ENCODE measurements at places on chromosomes 2 and 18.

GRCh38 chr2:69594341-69594740 is 49.2 kb downstream of the AAK1 start:
- DNase-seq, result no peak

DNA sequence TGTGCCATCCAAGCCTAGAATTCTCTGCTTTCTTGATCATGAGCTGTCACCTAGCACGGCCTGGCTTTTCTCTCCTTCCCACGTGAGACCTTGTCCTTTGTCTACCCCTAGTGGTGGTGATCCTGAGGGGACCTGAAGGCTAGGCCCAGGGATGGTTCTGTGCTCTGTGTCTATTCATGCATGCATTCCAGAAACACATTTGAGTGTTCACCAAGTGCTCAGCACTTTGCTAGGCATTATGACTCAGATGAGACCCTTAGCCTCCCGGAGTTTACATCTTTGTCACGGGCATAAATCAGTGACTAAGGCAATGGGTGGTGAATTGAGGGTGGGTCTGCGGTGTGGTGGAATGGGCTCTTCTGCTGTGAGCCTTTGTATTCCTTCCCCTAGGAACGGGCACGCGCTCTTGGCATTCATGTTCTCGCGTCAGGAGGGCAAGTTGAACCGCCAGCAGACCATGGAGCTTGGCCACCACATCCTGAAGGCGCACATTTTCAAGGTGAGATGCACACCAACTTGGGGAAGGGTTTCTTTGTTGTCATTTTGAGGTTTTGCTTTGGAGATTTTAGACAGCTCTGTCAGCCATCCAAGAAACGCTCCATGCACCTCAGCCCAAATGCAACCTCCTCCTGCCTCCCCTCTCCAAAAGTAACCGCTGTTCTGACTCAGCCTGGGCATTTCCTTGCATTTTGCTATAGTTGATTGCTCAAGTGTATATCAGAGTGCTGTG is 100.9 kb downstream of the WDSUB1 start:
- DNase-seq, result no peak

GRCh38 chr18:35050705-35051195 is 9.5 kb downstream of the MAPRE2 start:
- no peak for DNase-seq

DNA sequence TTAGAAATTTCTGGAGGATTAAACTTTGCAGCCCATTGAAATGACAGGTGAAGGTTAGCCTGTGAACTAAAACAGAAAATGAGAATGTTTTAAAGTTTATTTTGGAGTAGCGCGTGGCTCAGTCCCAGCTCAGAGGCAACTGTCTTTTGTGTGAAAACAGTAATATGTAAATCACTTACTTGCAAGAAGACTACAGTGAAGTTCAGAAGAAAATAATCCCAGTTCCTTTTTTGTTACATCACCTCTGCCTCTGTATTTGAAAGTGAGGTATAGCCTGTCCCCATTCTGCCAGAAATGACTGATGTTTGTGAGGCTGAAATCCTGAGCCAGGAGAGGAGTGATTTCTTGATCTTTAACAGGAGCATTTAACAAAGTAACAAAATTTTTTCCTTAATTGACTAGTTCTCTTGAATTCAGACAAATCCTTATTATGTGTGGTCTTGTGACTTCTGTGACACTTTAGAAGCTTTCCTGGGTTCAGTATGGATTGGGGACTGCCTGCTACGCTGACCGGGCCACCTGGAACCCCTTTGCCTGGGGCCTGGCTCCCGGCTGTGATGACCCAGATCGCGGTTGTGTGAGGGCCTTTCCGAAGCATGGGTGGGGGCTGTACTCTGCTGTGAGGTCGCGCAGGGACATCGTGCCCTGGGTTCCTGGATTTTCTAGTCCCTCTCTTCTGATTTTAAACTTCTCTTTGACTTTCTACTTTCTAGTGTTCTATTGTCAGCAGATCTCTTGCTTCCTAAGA is 24.3 kb downstream of the TRAPPC12 start:
- DNase-seq, result no peak

GRCh38 chr18:9140381-9140780 is 3.8 kb downstream of the ANKRD12 start:
- DNase-seq, result no peak

DNA sequence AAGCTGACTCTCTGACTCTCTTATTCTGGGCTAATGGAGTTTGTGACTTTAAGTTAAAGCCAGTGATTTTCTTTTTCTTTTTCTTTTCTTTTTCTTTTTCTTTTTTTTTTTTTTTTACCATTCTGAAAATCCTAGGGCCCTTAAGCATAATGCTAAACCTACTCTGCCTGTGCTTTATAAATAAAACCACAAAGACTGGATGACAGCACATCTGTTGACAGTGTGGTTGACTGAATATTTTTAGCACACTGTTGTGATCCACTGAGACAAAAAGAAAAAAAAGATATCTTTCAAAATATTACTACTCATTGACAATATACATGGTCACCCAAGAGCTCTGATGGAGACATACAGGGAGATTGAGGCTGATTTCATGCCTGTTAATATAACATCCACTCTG is 121.6 kb downstream of the SNTG2 start:
- no peak for DNase-seq

- DNase-seq, result no peak
These were observed 499 bp downstream of the COBLL1 start for GRCh38 chr2:164840930-164841718.

DNA sequence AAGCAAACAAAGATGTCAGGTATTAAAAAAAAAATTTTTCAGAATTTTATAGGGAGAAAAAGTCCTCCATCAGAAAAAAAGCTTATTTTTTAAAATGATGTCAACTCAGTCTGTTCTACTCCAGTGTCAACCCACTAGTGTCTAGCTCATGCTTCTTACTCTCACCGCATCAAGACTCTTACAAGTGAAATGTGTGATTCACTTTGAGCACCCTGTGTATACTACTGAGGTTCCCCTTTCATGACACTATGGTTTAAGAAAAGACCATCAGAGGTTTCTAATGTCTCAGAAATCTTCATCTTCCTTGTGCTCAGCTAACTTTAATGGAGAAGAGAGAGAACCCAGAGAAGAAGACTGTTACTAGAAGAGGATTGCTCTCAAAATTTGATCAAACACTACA is 43.4 kb downstream of the FEZ2 start:
- no peak for DNase-seq

GRCh38 chr2:74096052-74096451 is 51.7 kb downstream of the BOLA3 start:
- DNase-seq, result no peak

DNA sequence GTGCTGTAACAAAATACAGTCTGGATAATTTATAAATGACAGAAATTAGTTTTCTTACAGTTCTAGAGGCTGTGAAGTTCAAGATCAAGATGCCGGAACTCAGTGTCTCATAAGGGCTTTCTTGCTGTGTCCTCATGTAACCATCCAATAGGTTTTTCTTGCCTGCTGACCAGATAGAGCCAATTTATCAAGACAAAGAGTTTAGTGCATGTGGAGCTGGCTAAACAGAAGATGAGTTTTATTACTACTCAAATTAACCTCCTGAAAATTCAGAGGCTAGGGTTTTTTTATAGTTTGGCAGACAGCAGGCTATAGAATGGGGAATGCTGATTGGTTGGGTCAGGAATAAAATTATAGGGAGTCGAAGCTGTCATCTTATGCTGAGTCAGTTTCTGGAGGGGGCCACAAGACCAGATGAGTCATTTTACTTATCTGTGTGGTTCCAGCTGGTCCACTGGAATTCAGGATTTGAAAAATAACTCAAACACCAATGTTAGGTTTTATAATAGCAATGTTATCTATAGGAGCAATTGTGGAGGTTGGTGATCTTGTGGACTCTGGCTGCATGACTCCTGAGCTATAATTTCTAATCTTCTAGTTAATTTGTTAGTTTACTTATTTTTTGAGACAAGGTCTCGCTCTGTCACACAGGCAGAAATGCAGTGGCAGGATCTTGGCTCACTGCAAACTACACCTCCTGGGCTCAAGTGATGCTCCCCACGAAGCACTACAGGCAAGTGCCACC is 3.2 kb upstream of the PDK1 start:
- no peak for DNase-seq

DNA sequence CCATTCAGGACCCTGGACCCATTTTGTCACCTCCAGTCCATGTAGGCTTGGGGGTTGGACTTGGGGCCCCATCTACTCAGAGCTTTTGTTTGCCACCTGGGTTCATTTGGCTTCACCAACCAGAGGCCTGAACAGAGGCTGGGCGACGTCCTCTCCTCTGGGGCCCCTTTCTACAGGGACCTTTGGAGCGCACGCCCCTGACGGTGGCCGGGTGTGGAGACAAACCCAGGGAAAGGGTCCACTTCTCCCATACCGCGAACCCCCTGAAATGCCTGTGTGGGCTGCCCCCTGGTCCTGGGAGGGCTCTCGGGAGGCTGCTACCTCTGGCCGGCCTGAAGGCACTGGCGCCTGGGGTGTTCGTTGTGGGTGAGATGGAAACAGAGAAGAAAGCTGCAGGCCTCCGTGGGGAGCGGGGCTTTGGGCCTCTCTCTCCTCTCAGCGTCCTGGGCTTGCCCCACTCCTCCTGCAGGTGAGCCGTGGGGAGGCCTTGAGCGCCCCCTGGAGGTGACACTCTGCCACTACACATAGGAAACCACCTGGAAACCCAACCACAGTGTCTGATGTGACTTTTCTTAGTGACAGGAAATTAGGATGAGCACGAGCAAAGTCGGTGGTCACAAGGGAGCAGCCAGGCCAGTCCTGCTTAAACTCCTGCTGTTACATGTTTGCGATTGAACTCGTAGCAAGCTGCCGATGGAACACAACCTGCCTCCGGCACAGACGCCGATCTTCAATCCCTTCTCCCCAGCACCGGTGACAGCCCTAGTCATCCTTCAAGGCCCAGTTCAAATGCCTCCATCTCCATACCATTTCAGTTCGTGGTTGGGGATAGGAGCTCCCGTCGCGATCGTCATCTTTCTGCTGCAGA is 12.0 kb upstream of the NTSR2 start:
- DNase-seq, result no peak

- DNase-seq, result no peak
These were observed 232.0 kb downstream of the LDLRAD4 start for GRCh38 chr18:13450289-13451212.

DNA sequence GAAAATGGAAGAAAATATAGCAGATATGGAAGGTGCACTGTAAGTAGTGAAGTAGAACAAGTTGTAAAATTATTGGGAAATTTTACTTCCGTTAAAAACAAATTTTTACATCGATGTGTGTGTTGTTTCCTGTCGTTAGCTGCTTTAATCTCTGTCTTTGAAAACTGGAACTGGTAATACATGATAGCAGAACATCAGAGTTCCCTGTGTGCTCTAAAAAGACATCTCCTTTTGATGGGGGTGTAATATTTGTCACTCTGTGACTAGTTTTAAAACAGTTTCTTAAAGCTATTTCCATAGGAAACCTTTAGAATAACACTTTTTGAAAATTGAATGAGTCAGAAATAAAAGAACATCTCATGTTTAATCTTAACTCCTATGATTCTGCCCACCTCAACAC is 43.5 kb downstream of the COX7A2L start:
- no peak for DNase-seq

GRCh38 chr2:159968279-159968900 is 94.0 kb downstream of the PLA2R1 start:
- no peak for DNase-seq

- no peak for DNase-seq
These were observed 173.6 kb downstream of the GRB14 start for GRCh38 chr2:164447660-164448059.

- DNase-seq, result peak; percentile 36
These were observed 335.2 kb upstream of the LRATD1 start for GRCh38 chr2:14297340-14297739.

DNA sequence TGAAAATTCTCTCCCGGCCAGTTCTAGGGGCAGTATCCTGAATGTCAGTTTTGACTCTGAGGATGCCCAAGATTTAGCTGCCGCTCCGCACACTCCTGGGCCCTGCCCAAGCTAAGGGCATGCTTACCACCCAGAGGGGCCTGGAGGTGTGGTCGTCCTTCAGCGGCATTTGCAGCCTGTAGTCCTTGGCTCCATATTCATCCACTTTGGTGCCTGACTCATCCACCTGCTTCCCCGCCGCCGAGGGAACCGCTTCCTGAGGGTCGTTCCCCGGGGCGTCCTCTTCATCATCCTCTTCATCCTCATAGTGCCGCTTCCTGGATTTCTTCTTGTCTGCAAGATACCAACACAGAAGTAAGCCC is 577 bp downstream of the ERCC3 start:
- no peak for DNase-seq

DNA sequence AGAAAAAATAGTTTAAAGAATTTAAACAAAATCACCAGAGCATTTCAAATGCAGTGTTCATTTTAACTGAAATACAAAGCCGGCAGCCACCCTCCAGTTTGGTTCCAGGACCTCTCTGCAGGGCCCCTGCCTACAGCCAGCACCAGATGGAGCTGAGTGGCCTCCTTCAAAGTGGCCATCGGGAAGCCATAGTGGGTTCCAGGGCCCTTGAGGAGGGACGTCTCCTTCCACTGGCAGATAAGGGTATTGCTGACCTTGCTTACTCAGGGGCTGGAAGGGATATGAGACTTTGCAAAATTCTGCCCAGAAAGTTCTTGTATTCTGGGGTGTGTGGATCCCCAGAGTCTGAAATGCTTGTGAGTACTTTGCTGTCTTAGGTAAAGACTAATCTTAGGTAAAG is 205.2 kb upstream of the APCDD1 start:
- DNase-seq, result no peak
